ENCODE measurements at places on chromosomes 5 and 9.

GRCh38 chr9:117734523-117735314 is 30.5 kb downstream of the TLR4 start:
- no peak for DNase-seq

DNA sequence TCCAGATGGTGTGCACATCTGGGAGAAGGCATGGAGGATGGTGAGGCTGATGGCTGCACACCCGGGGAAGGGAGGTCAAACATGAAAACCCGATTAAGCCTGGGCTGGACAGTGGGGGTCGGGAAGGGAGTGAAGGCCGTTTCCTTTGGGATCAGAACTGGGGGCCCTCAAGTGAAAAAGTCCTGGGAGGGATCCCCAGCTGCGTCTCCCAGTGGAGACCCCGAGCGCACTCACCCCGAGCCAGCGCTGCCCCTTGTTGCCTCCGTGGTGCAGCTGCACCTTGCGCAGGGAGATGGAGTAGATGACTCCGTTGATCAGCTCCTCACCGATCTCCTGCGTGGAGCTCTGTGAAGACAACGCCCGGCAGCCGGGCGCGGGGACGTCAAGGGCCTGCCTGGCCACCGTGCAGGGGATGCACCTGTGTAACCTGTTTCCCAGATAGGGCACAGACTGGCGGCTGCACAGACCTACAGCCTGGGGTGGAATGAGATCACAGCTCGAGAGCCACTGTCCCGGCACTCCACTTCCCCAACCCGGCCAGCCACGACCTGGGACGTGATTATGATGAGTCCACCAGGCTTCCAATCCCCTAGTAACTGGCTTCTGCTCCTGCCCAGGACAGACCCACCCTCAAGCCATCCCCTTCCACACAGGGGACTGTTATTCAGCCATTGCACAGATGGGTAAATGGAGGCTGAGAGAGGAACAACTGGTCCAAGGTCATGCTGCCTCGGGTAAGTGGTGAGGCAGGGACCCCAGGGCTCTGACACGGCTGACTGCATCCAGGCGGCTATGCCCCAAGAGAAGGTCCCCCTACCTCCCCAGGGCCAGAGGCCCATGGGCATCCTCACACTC is 9.0 kb downstream of the RALGDS start:
- DNase-seq = no peak

- DNase-seq = no peak
Measured at GRCh38 chr9:20604562-20604961, 17.7 kb downstream of the MLLT3 start.

GRCh38 chr9:109269081-109269480 is 51.8 kb downstream of the EPB41L4B start:
- no peak for DNase-seq

DNA sequence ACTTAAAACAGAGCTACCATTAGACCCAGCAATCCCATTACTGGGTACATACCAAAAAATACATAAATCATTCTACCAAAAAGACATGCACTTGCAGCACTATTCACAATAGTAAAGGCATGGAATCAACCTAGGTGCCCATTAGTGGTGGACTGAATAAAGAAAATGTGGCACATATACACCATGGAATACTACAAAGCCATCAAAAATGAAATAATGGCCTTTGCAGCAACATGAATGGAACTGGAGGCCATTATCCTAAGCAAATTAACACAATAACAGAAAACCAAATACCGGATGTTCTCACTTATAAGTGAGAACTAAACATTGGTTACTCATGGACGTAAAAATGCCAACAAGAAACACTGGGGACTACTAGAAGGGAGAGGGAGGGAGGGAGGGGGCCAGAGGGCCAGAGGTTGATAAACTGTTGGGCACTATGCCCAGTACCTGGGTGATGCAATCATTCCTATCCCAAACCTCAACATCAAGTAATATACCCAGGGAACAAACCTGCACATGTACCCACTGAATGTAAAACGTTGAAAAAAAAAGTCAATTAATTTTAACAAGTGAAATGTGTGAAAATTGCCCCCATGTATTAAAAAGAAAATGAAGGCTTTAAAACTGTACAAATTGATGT is 24.5 kb upstream of the GPR150 start:
- DNase-seq = no peak

DNA sequence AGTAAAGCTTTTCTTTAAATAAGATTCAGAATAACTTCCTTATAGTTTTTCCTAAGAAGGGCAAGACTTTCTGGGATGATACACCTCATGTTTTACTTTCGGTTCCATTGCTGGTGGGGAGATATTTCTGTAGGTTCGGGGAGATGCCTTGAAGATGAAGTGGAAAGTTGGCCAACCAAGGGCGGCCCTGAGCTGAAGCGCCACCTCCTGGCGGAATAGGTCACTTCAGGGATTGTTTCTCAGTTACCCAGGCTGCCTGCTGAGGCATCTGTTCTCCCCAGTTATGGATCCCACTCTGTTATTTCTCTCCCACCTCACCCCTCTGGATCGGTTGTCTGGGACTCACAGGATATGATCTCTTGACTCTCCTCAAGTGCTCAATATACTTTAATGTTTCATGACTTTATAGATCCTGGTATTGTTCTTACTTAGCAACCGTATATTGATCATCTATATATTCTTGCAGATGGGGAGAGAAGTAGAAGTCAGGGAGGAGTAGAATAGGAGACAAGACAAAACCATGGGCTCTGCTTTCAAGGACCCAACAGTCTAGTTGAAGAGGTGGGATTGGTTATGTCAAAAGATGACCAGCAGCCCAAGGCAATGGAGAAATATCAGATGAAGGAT is 23.4 kb downstream of the MEGF10 start:
- DNase-seq = no peak

DNA sequence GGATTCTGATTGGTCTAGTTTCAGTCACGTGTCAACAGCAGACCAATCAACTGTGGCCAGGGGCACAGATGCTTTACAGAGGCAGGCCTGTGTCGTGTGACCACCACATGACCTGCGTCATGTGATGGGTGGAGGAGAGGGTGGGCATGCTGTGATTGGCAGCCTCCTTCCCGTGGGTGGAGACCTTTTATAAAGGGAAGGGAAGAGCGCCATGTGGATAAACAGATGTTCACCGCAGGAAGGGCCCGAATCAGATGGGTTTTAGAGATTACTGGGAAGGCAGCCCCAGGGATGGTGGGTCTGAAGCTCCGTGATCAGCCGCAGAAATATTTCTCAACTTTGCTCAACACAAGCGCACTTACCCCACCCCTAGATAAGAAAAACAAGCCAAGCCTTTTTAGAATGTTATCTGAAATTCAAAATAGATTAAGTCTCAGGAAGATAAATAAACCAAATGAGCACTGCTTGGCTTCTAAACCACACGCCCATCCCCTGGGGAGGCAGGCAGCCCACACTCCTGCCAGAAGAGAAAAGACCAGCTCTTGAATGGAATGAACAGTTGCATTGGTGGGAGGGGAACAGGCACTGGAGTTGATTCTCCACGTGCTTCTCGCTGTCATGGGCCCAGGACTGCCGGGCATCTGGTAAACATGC is 43.6 kb downstream of the ROPN1L start:
- DNase-seq = no peak

- no peak for DNase-seq
Measured at GRCh38 chr5:62718324-62718723, 139.7 kb downstream of the LRRC70 start.

DNA sequence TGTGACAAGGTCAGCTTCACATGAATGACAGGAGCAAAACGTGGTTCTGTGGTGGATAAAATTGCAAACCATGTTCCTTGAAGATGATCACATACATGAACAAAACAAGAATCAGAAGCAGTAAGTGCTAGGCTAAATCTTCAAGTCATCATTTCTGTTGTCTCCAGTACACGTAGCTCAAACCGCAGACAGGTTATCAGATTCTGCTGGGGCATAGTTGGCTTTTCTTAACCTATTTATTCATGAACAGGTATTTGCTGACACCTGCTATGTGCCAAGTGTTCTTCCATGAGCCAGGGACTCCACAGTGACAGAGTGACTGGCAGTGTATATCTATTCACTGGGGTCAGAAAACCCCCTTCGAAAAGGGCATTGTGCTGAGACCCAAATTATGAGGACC is 20.8 kb downstream of the MFAP3 start:
- DNase-seq = no peak

DNA sequence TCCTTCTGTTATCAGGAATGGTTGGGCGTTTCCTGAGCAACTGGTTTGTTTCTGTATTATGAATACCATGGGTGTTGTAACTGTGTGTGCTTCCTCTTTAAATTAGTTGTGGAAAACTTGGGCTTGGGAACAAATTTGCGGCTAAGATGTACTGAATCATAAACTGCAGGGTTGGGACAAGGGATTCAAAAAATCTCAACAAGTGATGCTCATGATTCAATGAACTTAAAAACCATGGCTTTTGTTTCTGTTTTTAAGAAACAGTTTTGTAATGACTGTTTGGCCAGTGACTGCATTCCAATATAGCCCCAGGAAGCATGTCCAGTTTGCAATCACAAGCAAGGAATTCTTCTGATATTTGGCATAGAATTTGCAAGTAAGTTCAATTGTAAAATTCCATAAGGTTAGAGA is 657.5 kb upstream of the WWC1 start:
- DNase-seq = no peak

GRCh38 chr5:9869616-9870288 is 239.6 kb upstream of the TAS2R1 start:
- no peak for DNase-seq

- DNase-seq = no peak
Measured at GRCh38 chr5:80697100-80697499, 42.3 kb upstream of the DHFR start.

DNA sequence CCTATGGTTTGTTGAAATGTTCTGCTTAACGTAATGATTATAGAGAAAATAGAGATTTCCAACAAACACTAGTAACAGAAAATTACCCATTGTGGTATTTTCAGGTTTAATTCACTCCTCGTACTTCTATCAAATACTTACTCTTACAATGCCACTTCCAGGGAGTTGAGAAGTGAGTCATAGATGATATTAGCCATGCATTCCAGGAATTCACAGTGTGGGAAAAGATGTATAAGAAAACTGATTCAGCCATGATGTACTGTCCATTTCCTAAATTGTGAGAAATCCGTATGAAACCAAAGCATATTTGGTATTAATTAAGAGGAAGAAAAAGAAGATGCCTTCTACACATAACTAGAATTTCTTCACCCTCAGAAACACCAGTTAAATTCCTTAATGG is 1854.6 kb upstream of the WWC1 start:
- no peak for DNase-seq

DNA sequence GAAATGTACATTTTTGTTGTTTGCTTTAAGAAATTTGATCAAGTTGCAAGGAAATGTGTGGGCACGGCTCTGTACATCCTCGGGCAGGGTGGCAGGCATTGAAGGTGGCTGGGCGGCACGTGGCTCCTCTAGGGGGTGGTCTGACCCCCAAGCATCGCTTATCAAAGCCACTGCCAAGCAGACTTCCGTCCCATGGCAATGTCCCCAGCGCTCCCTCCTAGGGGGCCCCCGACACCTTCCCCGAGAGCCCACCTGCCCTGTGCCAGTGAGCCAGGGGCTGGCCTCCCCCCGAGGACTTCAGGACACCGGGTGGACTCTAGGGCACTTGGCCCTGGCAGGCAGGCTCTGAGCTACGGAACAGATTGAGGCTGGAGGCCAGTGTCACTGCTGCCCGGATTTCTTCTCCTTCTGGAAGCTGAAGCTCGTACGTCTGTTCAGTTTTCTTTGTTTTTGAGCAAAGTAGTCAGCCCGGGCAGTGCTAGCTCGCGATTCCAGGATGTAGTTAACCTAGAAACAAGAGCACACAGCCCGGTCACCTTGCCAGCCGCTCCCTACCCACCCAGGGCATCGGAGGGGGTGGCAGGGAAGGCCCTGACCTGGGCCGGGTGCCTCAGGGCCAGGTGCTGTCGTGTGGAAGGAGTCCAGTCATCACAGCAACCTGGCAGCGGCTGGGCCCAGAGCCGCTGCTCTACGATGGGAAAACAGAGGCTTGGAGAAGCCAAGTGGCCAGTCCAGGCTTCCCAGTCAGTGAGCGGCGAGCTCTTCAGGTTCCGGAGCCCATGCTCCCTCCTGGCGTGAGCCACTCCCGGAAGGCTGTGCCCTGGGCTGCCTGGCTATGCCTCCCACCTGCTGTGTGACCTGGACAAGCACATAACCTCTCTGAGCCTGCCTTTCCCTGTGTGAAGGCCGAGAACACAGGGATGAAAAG is 177.1 kb downstream of the GAPVD1 start:
- DNase-seq = no peak

- no peak for DNase-seq
Measured at GRCh38 chr5:174777583-174777982, 53.2 kb downstream of the MSX2 start.

DNA sequence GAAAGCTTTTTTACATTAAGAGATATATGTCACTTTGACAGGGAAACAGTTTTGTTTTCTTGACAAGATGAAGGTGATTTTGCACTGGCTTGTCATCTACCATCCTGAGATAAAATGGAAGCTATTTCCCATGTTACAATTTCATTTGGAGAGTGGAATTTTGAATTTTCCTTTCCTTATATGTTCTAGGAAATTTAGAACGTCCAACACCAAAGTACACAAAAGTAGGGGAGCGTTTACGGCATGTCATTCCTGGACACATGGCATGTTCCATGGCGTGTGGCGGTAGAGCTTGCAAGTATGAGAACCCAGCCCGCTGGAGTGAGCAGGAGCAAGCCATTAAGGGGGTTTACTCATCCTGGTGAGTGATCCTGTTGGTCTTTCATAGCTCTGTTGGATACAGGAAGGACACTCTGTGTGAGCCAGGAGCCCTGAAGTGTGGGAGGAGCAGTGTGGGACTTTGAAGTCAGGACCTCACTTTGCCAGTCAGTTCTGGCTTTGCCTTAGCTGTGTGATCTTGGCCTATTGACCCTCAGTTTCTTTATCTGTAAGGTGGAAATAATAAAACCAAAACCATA is 887 bp downstream of the PTPDC1 start:
- DNase-seq = no peak

DNA sequence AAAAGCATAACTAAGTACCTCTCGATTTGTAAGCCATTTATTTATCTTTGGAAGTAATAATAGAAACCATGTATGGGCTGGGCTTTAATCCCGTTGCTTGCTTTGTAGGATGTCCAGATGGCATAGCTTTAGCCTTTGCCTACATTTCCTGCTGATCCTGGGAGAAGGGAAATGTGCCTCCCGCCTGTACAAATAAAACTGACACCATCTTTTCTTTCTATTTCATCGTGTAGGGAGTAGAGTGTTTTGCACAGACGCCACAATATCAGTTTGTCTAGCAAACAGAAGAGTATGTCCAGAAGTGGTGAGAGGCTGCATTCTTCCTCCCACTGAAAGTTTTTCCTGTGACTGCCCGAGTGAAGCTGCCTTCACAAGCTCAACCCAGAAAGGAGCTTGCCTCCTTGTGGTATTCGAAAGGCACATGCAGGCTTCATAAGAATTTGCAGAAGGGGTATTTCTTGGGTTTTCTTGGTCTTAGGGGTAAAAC is 24.7 kb upstream of the TJP2 start:
- DNase-seq = no peak

GRCh38 chr9:4796530-4796929 is 3.8 kb downstream of the RCL1 start:
- DNase-seq = no peak

All from NCI-H2081 treated with DMSO at 0.1 percent for 48 hours (cell line).